ENCODE measurements at places on chromosomes 13 and 19.

GRCh38 chr13:46666727-46667456 is 113.9 kb downstream of the LRCH1 start:
- DNase-seq, result no peak

DNA sequence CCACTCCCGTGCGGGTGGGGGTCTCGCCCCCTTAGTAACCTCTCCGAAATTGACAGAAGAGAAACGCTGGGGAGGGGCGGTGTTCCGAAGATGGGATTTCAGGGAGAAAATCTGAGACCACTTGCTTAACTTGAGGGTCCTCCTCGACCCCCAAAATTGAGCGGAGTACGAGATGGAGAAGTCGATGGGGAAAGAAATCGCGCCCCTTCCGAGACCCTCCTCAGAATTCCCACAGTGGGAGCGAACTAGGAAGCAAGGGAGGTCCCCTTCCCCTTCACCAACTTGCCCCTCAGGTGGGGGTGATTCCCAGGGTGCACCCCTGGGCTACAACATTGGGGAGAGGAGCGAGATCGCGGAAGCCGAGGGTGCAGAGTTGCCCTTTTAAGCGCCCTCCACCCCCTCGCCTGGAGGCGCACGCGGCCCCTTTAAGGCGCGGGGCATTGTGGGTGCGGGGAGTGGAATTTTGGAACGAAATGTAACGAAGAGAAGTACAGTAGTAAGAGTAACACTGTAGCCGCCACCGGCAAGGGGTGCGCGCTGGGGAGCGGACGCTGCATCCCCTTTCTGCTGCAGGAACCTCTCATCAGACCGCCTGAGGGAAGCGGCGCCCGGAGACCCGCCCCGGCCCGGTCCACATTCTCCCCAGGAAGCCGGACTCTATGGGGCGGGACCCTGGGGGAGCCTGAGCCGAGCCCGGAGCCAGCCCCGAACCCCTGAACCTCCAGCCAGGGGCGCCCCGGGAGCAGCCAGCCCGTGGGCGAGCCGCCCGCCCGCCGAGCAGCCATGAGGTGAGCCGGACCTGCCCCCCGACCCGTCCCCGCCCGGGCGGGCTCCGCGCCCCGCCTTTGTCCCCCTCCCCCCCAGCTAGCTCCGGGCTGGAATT is at the start of gene VASP:
Gene VASP (plus strand): TSS at position 491 of the 883 bp plus-strand sequence. CDS start 293 bp downstream, at position 784.
- DNase-seq, result peak; percentile 51

- DNase-seq, result no peak
These were observed 21.9 kb downstream of the ONECUT3 start for GRCh38 chr19:1774989-1775772.

GRCh38 chr13:108322206-108322824 is 52.8 kb downstream of the TNFSF13B start:
- peak; percentile 38 for DNase-seq

GRCh38 chr13:37747071-37747612 is 122.4 kb downstream of the TRPC4 start:
- DNase-seq, result peak; percentile 19

DNA sequence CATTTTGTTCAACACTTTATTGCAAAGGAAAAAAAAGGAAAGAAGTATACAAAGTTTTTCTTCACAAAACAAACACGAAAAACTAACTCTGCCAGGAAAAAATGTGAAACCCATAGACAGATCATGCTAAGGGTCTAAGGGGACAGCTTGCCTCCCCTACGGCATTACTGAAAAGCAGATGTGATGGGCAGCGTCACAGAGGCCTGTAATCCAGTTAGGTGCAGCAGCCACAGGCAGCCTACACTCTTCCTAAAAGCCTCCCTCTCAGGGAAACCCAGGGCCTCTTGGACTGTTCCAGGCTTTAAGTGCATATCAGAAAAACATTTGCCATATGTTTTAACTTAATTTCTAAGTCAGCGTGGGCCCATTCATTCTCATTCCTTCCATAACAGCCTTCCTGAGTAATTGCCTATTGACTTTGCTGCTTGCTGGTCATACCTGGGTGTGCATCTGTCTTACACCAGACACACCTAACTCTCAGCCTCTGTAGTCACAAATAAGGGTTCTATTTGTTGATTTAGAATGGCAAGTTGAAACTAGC is 135.7 kb upstream of the SERP2 start:
- no peak for DNase-seq

DNA sequence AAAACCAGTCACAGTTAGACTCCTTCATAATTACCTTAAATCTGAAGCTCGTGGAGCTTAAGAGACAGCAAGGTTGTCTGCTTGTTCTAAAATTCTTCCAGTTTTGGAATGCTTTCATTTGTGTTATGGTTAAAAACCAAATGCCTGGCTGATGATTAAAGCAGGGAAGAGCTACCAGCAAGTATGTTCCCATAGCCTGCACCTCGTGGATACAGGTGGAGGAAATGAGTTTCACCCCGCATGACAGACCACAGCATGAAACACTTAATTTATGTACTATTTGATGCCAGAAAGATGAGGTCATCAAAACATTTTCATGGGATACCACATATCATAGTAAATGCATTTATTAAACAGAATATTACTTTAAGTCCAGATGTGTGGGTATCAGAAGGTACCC is 416 bp upstream of the DOCK9 start:
- DNase-seq, result no peak

- DNase-seq, result no peak
These were observed 497 bp downstream of the CEBPA start for GRCh38 chr19:33301900-33302174.

DNA sequence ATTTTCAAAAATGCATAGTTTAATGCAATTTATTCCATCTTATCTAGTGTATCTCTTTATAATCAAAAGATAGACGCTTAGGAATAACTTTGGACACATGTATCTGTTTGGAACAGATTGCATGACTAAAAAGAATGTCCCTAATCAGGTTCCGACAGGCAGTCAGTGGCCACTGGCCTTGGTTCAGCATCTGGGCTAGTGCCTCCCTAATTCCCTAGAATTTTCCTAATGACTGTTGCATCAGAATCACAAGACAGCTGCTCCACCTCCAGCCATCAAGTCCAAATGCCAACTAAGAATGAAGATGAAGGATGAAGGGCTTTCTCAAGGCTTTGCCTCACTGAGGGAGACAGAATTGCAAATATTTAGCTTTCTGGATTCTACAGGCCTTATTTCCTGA is 173.8 kb downstream of the EFNB2 start:
- no peak for DNase-seq

DNA sequence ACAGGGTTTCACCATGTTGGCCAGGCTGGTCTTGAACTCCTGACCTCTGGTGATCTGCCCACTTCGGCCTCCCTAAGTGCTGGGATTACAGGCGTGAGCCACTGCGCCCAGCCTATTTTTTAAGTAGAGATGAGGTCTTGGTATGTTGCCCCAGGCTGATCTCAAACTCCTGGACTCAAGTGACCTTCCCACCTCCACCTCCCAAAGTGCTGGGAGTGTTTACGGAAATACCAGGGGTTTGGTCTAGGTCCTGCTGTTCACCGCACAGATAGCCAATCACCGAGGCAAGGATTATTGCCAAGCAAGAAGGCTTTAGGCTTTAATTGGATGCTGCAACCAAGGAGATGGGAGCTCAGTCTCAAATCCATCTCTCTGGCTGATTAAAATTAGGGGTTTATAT is 11.6 kb downstream of the CLEC4G start:
- no peak for DNase-seq

GRCh38 chr19:6172074-6172863 is 36.8 kb downstream of the ACSBG2 start:
- DNase-seq, result no peak
